AG09319 (cell line): ENCODE measurements at places on chromosomes 16 and 17.

GRCh38 chr17:44633998-44634397, 22.3 kb upstream of the MEIOC start:
- no peak for DNase-seq

DNA sequence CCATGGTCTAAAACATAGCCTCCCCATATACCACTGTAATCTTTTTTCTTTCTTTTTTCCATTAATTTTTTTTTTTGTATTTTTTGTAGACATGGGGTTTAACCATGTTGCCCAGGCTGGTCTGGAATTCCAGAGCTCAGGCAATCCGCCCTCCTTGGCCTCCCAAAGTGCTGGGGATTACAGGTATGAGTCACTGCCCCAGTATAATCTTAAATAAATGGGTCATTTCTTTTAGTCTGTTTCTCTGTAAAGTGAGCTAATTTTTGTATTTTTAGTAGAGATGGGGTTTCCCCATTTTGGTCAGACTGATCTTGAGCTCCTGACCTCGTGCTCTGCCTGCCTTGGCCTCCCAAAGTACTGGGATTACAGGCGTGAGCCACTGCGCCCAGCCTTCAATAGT, 5.7 kb upstream of the NME1 start:
- DNase-seq = no peak

GRCh38 chr17:20234276-20234675, 225.1 kb downstream of the SPECC1 start:
- DNase-seq = no peak

DNA sequence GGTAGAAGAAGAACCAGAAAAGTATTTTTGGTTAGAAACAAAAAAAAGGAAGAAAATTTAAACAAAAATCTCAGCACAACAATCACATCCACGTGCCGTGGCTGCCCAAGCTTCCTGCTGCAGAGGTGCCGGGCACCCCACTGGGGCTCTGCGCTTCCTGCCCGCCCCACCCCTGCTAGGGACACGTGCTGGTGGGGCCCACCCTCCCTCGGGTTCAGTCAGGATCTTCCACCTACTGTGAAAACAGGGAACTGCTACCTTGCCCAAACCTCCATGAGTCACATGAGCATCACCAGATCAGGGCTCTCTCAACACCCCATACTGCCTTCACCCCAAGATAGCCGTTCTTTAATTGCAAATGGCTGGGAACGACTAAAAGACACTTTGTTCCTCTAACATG, 24.4 kb upstream of the CYTH1 start:
- no peak for DNase-seq

GRCh38 chr17:41937970-41938954, 7.8 kb downstream of the ODAD4 start:
- DNase-seq = no peak

DNA sequence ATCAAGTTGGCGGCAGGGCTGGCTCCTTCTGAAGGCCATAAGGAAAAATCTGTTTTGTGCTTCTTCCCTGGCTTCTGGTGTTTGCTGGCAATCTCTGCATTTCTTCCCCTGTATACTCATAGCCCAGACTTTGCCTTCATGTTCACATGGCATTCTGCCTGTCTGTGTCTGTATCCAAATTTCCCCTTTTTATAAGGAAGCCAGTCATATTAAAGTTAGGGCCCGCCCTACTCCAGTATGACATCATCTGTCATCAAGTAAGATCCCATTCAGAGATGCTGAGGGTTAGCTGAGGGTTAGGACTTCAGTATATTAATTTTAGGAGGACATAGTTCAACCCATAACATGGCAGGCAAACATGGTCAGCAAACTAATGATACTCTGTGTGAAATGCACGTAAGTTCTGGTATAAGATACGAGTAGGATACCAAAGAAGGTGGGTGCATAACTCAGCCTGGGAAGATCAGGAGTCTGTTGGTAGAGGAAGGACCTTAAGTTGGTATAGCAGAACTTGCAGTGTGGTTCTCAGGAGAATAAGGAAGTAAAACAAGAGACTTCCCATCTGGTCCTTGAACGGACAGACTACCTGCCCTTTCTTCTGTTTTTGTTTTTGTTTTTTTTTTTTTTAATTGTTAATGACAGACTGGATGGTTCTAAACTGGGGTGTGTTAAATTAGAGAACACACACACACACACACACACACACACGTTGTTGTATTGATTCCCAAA, 13.9 kb downstream of the MAP2K6 start:
- DNase-seq = no peak
